ENCODE measurements at places on chromosomes 6 and 20.

DNA sequence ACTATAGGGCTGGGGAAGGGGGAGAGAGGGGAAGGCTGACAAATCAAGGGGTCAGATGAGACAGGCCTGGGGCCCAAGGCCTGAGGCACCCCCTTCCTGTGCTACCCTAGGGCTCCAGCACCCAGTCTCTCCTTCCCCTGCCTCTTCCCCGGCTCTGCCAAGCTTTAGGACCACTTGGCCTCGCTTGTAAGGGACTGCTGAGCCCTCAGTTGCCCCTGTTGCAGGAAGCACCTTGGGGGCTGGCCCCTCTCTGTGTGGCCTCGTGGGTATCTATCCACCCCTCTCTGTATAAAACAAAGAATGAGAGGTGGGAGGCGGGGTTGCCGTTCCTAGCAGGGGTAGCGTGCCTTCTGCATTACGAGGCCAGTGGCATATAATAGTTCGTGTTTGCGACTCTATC lies 21.4 kb upstream of the SMOC2 start:
- no peak for DNase-seq

- no peak for DNase-seq
Measured at GRCh38 chr20:56443654-56444540, 24.5 kb upstream of the RTF2 start.

- DNase-seq, result no peak
Measured at GRCh38 chr6:30378290-30378937, 33.5 kb downstream of the RPP21 start.

GRCh38 chr20:1215386-1216170 lies 10.3 kb upstream of the RAD21L1 start:
- no peak for DNase-seq

GRCh38 chr20:49979030-49979832 lies 3.5 kb upstream of the SNAI1 start:
- DNase-seq, result peak; percentile 90

- DNase-seq, result no peak
Measured at GRCh38 chr6:136666041-136666440, 115.8 kb upstream of the MAP7 start.

GRCh38 chr20:57389695-57390603 lies 1.2 kb upstream of the RBM38 start:
- no peak for DNase-seq

GRCh38 chr6:8321671-8322404 lies 113.5 kb downstream of the SLC35B3 start:
- no peak for DNase-seq

DNA sequence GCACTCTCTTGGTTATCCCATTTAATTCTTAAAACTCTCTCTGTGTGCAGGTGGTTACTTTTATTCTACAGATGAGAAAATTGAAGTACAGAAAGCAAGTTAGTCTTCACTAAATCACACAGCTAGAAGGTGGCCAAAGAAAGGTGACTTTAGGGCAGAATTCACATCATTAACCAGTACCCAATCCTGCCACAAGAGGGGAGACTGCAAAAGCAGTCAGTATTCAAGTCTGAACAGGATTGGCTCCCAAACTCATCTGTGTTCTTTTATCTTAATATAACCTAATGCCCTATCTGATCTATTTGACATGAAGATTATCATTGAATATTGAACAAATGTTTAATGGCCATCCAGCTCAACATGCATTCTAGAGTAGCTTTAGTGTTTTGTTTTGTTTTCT lies 225.3 kb upstream of the FAM83B start:
- no peak for DNase-seq

- DNase-seq, result no peak
Measured at GRCh38 chr20:50916257-50916656, 15.0 kb downstream of the ADNP start.

DNA sequence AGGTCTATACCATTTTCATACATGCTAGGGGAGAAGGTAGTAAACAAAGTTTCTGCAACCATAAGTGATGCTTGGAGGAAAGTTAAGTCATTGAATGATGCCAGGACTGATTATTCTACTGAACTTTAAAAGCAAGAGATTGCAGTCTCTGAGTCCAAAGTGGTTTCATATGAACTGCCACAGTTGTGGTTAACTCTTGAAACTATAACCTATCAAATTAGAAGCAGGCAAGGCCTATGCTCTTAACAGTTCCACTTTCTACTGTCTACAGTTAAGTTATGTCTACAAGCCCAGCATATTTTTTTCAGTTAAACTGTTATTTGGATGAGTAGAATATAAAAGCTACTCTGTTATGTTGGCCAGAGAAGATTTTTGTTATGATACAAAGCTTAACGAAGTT lies 326.5 kb upstream of the RUNX2 start:
- no peak for DNase-seq

DNA sequence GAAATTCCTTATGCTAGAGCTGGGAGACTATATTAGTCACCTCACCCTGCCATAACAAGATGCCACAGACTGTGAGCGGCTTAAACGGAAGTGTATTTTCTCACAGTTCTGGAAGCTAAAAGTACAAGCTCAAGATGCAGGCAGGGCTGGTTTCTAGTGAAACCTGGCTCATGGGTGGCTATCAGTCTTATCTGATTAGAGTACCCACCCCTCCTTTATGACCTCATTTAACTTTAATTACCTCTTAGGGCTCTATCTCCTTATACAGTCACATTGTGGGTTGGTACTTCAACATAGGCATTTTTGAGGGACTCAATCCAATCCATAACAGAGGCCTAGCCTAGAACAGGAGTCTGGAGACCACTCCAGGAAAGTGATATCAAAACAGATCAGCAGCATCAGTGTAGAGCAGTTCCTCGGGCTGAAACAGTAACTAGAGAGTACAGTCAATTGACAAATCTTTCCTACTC lies 2.3 kb upstream of the SNRNP48 start:
- DNase-seq, result peak; percentile 37

- DNase-seq, result no peak
Measured at GRCh38 chr6:36915599-36915998, 29.8 kb downstream of the C6orf89 start.

- DNase-seq, result no peak
Measured at GRCh38 chr20:39861381-39861780, 827.7 kb downstream of the MAFB start.

- DNase-seq, result no peak
Measured at GRCh38 chr20:46296526-46297250, 11.6 kb downstream of the CDH22 start.

DNA sequence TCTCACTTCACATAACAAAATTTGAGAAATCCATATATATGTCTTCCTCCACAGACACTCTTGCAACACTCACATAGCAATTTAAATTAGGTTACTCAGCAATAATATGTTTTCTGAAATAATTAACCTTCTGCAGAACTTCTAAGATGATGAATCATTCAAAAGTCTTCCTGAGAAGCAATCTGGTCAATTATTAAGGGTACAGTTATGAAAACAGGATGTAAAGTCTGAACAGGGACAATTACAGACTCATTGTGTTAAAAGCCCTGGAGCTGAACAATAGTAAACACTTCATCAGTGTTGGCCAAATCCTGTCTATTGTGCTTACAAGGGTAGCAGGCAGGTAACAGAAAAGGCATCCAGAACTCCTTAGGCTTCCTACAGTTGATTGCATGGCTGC lies 75.4 kb downstream of the FILIP1 start:
- peak; percentile 15 for DNase-seq

DNA sequence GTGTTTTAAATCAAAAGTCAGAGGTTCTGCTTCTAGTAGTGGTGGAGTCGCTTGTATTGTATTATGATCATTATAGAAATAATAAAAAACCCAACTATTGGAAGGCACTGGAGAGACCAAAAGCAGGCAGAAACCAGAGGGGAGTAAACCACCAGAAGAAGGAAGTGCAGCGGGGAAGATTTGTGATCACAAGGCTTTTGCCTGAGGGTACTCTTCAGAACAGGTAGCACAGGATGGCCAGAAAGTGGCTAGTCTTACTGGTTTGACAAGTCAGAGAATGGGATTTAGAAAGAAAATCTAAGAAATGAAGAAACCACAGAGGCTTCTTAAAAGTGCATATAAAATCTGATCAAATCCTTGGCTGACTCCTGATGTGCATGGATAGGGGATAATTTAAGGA lies 24.0 kb downstream of the MAPK13 start:
- DNase-seq, result no peak

DNA sequence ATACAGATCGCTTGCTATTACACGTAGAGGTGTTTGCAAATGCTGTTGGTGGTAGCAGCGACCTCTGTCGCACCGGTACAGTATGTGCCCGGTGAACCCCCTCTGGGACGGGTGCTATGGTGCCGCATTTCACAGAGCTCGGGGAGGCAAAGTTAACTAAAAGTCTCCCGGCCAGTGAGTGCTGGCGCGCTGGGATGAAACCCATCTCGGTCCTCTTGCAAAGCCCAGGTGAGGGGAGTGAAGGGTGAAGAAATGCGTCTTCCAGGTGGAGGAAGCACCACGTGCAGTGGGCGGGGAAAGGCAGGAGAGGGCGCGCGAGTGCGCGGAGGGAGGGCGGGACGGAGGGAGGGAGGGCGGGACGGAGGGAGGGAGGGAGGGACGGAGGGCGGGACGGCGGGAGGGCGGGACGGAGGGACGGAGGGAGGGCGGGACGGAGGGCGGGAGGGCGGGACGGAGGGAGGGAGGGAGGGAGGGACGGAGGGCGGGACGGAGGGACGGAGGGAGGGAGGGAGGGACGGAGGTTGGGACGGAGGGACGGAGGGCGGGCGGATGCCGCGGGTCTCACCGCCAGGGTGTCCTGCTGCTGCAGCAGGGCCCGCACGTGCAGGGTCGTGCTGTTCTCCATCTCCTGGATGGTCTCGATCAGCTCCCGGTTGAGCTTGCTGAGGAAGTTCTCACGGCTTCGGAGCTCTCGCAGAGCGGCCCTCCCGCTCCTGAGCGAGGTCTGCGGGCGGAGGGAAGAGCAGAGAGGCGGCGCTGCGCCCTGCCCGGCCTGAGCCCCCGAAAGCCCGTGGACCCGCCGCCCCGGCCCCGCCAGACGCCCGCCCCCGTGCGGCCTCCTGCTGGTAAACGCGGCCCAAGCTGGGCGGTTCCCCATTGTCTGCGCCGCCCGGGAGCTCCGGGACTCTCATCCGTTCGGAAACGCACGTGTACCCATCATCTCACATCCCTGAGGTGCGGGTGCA lies 11.7 kb downstream of the C20orf96 start:
- no peak for DNase-seq

- DNase-seq, result peak; percentile 62
Measured at GRCh38 chr20:21719592-21720214, 14.2 kb downstream of the PAX1 start.

DNA sequence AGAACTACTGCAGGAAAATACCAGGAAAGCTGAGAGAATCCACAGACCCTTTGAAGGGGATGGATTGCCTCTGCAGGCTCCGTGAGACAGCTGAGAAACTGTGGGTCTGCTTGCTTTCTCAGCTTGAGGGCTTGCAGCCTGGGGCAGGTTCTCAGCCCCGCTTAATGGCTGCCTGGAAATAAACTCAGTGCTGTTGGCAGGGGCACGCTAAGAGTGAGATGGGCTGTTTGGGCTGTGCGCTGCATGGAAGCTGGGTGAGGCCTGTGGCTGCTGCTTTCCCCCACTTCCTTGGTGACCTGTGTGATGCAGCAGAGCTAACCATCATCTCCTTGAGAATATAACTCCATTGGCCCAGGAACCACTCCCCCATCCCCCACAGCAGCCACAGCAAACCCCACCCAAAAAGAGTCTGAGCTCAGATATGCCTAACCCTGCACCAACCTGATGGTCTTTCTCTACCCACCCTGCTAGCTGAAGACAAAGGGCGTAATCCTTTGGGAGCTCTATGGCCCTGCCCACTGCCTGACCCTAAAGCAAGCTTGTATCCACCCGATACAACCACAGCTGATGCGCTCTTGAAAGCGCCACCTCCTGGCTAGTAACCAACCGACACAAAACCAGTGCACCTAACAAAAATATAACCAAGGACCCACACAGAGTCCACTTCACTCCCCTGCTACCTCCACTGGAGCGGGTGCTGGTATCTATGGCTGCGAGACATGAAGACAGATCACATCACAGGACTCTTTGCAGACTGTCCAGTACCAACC lies 800.6 kb upstream of the MAP3K7 start:
- no peak for DNase-seq

DNA sequence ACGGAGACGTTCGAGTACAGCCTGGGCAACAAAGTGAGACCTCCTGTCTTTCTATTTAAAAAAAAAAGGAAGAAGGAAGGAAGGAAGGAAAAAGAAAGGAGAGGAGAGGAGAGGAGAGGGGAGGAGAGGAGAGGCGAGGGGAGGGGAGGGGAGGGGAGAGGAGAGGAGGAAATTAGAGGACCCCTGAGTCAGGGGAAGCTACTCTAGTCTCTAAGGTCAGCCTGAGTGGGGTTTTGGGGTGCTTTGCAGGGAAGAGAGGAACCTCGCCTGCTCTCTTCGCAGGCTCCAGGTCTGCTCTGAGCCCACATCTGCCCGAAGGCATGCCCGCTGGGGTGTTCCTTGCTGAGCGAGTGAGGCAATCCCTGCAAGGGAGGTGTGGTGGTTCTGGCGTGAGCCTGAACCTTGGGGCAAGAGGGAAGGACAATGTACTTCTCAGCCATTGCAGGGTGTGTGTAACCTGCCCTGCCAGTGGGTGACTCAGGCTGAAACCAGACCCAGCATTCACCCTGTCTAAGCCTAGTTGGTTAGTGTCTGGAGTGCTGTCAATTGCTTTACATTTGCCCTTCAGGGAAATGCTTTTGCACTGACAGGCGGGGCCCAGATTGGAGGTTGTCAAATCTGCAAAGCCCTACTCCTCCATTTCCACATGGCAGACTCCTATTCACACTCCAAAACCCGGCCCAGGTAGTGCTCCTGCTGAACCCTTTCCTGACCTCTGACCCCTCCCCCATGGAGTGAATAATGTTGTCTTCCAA lies 15.3 kb upstream of the MMP9 start:
- no peak for DNase-seq

DNA sequence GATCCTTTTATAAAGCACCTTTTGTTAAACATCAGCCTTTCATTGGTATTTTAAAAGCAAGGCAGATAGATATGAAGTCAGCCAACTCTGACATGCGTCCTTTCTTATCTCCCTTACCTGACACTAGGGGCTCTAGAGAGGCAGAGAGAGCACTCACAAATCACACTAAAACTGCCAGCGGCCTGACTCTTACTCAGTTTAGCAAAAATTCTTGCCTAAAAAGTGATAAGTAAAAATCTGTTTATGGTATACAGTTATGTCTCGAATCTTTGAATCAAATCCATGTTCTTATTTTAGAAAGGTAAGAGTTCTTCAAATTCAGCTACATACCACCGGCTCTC lies 10.4 kb upstream of the TDRD6 start:
- DNase-seq, result no peak

DNA sequence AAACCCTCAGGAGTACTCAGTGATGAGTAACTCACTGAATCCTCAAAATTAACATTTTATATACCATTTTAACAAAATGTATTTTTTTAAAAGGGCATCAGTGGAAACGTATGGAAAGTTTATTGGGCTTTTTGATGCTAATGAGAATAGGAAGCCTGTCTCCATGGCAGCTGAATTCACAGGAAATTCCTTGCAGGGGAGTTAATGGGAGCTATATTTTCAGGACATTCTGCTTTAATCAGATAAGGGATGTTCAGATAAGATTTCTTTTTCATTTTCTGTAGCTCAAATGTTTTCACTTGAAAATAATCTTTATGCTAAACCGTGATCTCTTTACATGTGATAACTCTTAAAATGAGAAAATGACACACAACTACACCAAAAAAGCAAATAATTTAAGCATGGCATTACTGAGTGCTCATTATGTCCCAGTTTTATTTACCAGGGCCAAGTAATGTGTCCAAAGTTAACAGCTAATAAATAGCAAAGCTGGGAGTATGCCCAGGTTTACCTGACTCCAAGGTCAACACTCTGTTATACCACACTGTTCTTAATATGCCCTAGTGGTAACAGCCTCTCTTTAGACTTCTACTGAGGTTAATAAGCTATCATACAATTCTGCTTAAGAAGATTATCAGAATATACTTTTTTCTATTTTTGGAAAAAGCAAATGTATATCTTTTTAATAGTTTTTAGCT lies 348.1 kb downstream of the GRIK2 start:
- DNase-seq, result no peak

Data from GM03348 (cell line).